ENCODE measurements at places on chromosomes 12 and 14.

DNA sequence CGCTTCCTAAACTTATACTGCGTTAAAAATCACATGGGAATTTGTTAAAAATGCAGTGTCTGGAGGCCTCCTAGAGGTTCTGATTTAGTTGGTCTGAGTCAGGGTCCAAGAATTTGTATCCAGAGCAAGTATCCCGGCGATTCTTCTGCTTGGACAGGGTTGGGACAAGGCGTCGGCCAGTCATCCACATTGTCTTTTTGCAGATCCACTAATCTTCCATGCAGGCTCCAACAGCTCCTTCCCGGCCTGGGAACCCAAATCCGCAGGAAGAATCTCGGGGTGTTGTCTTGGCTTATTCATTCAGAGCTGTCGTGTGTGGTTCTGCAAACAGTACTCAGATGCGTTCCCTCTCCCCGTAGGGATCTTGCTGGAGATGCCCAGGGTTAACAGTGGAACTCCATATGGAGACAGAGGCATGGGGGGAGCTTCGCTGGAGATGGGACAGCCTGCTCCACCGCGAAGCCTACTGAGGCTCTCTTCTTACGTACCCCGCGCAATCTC lies 25.3 kb downstream of the GPRC5D start:
- DNase-seq: no peak

DNA sequence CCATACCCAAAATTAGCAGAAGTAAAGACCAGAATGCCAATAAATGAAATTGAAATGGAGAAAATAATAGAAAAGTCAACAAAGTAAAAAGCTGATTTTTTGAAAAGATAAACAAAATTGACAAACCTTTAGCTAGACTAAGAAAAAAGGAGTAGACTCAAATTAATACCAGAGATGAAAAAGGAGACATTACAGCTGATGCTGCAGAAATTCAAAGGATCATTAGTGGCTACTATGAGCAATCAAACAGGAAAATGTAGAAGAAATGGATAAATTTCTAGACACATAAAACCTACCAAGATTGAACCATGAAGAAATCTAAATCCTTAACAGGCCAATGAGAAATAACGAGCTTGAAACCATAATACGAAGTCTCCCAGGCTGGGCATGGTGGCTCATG lies 34.8 kb upstream of the INSM2 start:
- no peak for DNase-seq

GRCh38 chr12:47082796-47083621 lies 3.2 kb upstream of the AMIGO2 start:
- DNase-seq: no peak

GRCh38 chr12:105204916-105205315 lies 31.1 kb downstream of the APPL2 start:
- no peak for DNase-seq

DNA sequence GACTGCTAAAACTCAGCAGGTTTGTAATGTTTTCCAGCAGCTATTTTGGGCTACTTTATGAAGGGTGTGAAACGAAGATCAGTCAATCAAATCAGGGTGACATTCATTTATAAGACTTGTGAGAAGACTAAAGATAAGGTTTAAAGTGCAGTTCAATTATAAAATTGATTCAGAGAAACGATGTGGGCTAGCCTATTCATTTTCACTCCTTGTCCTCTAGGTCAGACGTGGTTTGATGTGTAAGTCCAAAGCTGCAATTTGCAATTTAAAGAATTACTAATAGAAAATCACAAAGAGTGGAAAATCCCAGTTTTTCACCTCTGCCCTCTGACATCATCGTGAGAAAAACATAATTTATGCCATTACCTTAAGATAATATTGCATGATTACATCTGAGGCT lies 243.5 kb upstream of the NOVA1 start:
- no peak for DNase-seq

GRCh38 chr14:59823179-59823578 lies 47.4 kb downstream of the RTN1 start:
- no peak for DNase-seq

- DNase-seq: no peak
Observed at GRCh38 chr14:53450871-53451270, 297.7 kb upstream of the DDHD1 start.

DNA sequence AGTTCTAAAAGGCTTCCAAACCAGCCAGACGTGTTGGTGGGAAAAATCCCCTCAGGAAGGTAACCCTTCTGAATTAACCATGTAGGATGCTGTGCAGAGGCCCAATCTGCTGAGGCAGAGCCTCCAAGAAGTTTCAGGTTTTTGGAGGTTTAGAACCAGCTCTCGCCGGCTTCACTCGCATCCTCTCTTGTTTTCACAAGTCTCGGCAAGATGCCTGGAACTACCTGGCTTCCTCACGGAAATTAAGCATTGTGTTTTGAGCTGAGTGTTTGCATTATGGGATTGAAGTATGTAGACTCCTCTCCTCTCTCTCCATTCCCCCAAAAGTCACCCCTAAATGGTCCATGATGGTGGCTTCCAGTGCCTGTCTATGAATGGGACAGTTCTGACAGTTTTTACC lies 20.6 kb downstream of the LTBP2 start:
- no peak for DNase-seq

DNA sequence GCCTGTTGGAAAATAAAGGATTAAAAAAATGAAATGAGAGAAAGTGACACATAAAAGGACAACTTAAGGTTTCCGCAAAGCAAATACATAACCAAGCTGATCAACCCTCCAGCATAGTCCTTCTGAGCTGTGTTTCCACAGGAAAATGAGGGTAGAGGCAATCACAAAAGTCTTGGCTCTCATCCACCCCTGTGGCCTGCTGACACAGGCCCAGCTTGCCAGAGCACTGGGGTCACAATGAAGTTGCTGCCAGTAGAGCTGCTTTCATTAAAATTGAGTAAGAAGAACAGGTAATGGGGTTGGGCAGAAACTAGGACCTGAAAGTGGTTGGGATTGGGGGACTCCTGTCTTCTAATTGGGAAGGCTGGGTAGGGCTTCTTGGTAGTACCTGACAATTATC lies 65.9 kb downstream of the RERG start:
- DNase-seq: no peak

DNA sequence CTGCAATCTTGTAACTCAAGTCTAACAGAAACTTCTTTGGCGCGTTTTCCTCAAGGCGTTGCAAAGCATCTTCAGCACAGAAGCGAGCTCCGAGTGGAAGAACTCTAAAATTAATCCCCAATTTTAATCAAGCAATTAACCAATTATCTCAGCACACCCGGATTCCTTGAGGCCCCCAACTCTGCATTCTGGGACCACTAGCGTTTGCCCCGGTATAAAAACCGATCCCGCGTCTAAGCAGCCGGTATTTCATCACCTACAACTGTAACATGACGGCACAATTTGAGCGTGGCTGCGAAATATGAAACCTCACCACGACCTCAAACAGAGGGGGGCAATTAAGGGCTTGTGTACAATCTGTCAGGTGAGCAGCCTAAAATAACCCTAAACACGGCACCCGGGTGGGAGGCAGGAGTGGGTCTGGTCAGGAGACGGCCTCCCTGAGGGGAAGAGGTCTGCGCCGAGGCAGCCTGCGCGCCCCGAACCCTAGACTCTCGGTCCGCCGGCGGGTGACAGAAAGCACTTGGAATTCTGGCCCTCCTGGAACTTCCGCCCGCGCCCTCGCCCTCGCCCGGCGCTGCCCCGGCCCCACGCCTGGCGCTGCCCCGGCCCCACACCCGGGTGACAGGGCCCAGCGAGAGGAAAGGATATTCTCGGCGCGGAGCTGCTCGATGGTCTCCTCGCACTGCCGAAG lies 594 bp downstream of the ZCCHC8 start:
- no peak for DNase-seq

DNA sequence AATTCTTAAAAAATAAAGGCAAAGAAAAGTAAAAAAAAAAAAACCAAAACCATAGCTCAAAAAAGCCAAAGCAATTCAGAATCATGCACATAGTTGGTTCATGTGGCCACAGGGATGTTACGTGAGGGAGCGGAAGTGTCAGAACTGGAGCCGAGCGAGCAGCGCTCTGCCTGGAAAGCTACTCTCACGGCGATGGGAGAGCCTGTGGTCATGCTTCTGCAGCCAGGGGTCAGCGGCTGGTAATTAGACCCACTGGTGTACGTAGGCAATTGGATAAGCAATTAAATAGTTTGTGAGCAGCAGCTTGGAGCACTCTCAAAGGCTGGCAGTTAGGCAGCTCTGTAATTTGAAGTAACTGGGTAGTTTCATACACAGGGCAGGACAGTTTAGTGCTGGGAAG lies 58.1 kb downstream of the TRHDE start:
- DNase-seq: no peak

GRCh38 chr12:62575036-62575435 lies 108.4 kb downstream of the MON2 start:
- DNase-seq: no peak

DNA sequence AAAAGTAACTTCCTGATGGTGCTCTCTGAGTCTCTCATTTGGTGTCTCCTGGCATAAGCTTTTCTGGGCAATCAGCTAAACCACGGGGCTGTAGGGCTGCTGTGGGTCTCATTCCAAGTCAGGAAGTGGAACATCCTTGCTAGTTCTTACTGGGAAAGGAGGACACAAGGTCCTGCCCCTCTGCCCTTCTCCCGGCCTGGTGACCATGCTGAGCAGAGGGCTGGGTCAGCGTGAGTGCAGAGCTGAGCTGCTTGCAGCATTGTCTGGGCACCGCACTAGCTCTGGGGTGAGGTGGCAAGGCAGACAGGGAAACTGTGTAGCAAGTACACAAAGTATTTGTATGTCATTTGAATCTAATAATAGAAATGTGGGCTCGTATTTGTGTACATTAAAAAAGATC lies 45.0 kb upstream of the ASPG start:
- no peak for DNase-seq

- DNase-seq: no peak
Observed at GRCh38 chr12:117762143-117762542, 206.6 kb downstream of the KSR2 start.

DNA sequence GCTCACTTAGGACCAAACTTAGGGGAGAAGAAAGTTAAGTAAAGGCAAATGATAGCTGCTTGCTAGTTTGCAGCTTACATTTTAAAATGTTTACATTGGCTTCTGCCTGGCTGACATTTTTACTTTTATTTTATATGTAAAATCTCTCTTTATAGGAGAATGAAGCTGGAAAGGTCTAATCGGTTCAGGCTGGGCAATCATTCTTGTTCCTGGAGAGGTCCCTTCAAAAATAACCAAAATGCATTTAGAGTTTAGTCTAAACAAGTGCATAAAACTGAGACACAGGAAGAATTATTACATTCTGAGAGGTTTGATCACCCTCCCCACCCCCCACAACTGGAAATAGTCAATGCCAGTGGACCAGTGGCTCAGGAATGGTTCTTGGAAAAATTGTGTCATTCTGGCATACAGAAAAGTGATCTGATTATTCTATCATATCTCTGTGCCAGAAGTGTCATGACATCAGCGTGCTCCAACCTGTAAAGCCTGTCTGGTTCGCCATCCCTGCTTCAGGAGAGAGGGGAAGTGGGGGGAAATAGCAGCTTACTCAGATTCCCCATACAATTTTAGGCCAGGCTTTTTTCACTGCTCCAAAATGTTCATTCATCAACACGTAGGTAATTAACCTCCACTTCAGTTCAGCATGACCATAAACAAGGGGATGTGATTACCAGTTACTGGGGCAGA lies 4.2 kb downstream of the PRICKLE1 start:
- DNase-seq: no peak

DNA sequence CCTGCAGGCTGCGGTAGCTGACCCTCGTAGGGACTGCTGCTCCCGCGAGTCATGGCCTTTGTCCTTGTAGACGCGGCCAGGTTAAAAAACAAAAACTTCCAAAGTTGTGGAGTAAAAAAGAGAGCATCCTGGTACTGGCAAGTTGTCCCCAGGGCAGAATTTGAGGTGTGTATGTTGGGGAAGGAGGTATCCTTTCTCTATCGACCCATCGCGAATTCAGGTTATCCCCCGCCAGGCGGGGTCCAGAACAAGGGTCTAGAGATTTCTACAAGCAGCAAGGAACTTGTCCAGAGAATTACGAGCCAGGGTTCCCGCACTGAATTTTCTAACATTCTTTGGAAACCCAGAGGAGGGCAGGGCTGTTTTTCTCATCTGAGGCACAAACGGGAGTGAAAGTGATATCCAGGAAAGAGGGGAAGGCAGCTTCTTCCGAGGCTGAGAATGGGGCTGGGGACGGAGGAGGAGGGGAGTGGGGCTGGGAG lies 16.3 kb downstream of the TBX3 start:
- DNase-seq: no peak
